ENCODE measurements at places on chromosomes 5 and 9.

DNA sequence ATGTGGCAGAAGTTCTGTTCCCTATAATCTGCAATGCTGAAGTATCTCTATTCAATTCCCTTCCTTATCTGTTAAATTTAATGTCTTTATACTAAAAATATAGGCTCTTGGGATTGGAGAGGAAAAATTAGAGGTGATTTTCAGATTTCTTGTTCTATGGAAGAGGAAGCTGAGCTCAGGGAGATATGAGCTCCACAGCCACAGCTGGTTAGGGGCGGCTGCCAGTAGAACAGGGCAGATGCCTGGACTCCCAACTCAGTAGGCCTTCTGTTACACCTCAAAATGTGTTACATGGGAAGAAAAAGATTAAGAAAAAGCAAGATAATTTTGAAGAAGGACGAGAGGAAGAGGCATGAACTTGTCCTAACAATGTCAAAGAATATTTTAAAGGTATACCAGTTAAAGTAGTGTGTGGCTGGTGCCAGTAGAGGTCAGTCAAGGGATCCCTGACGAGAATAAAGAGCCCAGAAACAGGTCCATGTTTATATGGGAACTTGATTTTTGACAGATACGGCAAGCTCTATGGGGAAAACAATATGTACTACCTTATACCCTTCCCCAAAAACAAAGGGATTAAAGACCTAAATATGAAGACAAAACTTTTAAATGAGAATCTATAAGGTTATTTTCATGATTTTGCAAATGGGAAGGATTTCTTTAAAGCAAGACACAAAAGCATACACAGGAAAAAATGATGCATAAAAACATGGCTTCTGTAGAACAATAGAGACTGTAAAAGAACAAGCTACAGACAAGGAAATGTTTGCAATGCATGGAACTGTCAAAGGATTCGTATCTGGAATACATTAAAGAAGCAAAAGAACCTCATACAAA is 28.7 kb downstream of the DNAJC21 start:
- DNase-seq: peak; percentile 2

- no peak for DNase-seq
Measured at GRCh38 chr9:124020520-124021384, 9.2 kb downstream of the LHX2 start.

GRCh38 chr9:90825586-90825985 is 24.0 kb downstream of the SYK start:
- DNase-seq: no peak

- DNase-seq: no peak
Measured at GRCh38 chr5:122118356-122118948, 10.9 kb upstream of the ZNF474 start.

- DNase-seq: no peak
Measured at GRCh38 chr5:59134471-59135163, 551.7 kb downstream of the RAB3C start.

- no peak for DNase-seq
Measured at GRCh38 chr5:140868721-140869554, at the start of gene PCDHA11. PCDHA11 (plus strand) TSS chr5:140868957; CDS start chr5:140869104, 147 bp downstream.

GRCh38 chr5:68283766-68284165 is 68.2 kb downstream of the PIK3R1 start:
- DNase-seq: no peak

GRCh38 chr9:17065062-17065461 is 69.8 kb upstream of the CNTLN start:
- DNase-seq: no peak

GRCh38 chr9:79883073-79883645 is 311.4 kb downstream of the TLE4 start:
- DNase-seq: peak; percentile 54

GRCh38 chr9:23464275-23464674 is 361.8 kb downstream of the ELAVL2 start:
- no peak for DNase-seq

GRCh38 chr9:76458903-76459693 is at the start of gene GCNT1:
GCNT1 (plus strand) TSS chr9:76459182; CDS start chr9:76502382, 43,200 bp downstream.
- DNase-seq: peak; percentile 90

DNA sequence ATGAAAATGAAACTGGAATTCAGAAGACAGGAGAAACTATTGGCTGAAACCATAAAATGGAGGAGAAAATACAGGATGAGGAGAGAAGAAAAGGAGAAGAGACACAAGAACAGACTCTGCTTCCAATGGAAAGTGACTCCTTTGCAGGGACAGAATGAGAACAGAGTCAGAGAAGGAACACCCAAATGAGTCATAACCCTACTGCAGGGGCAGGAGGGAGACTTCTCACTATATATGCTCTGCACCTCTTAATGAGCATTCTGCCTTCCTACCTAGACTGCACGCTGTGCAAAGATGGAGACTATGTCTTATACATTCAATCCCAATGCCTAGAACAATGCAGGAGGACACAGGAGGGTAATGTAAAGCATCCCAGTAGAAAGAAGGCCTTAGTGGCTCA is 2.1 kb downstream of the SAXO1 start:
- no peak for DNase-seq

DNA sequence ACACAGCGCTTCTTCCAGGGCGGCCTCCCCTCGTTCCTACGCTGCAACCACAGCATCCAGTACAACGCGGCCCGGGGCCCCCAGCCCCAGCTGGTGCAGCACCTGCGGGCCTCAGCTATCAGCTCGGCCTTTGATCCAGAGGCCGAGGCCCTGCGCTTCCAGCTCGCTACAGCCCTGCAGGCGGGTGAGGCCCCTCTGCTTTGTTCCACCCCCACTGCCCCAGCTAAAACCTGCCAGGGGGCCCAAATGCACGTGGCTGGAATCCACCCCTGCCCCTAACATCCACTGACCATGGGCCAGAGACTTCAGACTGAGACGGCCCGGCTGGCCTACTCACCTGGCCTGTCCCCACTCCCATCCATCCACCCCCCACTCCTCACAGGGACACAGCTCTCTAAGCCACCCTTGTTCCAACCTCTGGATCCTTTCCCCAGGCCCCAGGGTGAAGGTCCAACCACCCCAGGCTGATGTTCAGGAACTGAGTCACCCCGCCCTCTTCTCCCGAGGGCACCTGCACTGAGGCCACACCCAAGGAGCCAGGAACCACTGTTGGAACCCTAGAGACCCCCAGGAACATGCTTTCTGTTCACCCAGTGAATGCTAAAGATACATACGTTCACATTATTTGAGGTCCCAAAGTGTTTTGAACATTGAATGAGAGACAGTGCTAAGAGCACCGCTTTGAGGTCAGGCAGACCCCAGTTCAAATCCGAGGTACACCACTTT is 18.9 kb upstream of the ASS1 start:
- no peak for DNase-seq

DNA sequence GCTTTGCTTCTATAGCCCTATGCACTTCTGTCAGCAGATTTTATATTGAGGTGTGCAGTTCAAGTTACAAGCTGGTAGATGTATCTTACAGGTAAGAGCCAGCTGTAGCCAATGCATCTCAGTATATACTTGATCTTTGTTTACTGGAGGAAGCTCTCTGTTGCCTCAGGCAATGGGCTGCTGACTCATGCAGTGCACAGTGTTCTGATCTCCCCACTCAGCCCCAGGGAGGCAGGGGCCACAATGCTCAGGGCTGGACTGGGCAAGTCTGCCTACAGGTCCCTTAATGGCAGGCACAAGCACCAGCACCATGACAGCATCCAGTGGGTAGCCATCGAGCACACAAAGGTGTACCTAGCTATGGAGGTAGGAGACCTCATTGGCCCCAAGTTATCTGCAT is 178.8 kb upstream of the CDH10 start:
- no peak for DNase-seq

GRCh38 chr9:121651008-121651294 is 483 bp upstream of the DAB2IP start:
- DNase-seq: no peak

- DNase-seq: no peak
Measured at GRCh38 chr5:150058480-150059126, 27.8 kb downstream of the CSF1R start.

- peak; percentile 54 for DNase-seq
Measured at GRCh38 chr9:15306068-15306756, 804 bp downstream of the TTC39B start.

GRCh38 chr9:89951675-89952074 is 346.9 kb downstream of the GADD45G start:
- no peak for DNase-seq

- DNase-seq: no peak
Measured at GRCh38 chr5:72151169-72151568, 43.9 kb downstream of the MAP1B start.

GRCh38 chr9:86591472-86591871 is 237.3 kb upstream of the TUT7 start:
- DNase-seq: no peak
